ENCODE measurements at places on chromosomes 7 and 10.

DNA sequence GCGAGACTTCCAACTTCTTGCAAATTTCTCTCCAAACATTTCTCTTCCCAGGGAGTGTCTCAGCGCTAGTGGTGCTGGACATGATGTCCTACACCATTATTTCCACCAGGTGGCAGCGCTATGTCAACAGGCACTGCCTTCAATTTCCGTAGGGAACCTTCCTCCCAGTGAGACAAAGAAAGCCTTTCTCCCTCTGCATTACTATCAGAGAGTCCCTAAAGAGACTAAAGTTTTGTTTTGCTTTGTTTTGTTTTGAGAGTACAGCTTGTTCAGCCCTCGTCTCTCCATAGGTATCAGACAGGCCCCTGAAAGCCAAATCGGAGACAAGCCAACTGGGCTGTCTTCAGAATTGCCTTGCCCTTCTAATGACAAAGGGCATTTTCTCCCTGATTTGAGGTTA lies 44.2 kb upstream of the GGCT start:
- DNase-seq, result peak; percentile 81

DNA sequence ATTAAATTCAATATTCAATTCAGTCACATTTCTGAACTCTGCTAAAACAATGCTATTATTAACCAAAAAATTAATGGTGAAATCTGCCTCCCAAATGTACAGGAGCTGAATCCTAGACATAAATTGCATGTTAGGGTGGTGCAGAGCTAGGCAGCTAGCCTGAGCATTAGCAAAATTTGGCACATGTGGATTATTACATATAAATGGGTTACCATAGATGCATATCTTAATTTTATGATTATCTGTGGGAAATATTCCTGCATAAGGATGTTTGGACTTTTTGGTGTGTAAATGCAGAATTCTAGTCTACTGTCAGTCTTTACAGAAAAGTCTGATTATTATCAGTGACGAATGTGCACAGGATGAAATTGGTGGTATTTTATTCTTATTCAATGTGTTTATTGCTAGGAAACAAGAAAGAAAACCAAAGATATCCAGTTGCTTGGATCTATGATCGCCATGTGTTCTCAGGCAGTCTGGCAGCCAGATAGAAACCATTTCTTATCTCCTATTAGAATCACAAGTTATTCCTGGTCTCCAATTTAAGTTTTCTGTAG lies 150.7 kb downstream of the POU6F2 start:
- no peak for DNase-seq

DNA sequence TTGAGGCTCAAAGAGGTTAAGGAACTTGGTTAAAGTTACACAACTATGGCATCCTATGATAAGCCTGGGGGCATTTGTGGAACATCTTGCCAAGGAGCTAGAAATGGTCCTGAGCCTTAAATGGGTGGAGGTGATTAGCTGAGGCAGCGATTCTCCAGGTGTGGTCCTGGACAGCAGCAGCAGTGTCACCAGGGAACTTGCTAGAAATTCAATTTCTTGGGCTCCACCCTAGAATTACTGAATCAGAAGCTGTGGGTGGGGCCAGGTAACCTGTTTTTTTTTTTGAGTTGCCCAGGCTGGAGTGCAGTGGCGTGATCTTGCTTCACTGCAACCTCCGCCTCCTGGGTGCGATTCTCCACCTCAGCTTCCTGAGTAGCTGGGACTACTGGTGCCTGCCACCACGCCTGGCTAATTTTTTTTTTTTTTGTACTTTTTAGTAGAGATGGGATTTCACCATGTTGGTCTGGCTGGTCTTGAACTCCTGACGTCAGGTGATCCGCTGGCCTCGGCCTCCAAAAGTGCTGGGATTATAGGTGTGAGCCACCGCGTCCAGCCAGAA lies 13.1 kb downstream of the RPS24 start:
- no peak for DNase-seq

GRCh38 chr10:44008917-44009709 lies 360.4 kb upstream of the ZNF32 start:
- DNase-seq, result no peak

- no peak for DNase-seq
Measured at GRCh38 chr7:55307123-55307916, 57.8 kb upstream of the LANCL2 start.

DNA sequence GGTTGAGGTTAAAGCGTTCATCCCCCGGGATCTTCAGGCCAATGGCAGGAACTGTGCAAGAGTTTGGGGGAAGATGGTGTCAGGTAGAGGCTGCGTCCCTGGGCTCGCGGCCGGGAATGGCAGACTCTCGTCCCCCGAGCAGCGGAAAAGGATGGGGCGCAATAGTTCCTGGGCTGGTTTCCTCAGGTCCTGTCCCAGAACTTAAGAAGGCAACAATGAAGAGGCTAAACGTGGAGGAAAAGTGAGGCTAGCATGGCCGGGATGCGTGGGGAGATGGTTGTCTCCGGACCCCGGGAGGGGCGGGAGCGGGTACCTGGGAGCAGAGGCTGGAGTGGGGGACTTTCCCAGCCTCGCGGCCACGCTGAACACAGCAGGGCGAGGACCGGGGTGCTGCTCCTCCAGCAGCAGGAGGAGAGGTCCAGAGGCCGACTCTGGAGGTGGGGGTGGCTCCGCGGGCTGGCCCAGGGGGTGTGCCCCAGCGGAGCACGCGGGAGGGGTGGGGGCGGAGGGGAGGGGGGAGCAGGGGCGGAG lies 882 bp downstream of the IRF5 start:
- peak; percentile 59 for DNase-seq

GRCh38 chr7:36158321-36158605 lies 5.2 kb downstream of the EEPD1 start:
- no peak for DNase-seq

All from sciatic nerve (tissue), 2 donors.